ENCODE measurements at places on chromosomes 7 and 10.

DNA sequence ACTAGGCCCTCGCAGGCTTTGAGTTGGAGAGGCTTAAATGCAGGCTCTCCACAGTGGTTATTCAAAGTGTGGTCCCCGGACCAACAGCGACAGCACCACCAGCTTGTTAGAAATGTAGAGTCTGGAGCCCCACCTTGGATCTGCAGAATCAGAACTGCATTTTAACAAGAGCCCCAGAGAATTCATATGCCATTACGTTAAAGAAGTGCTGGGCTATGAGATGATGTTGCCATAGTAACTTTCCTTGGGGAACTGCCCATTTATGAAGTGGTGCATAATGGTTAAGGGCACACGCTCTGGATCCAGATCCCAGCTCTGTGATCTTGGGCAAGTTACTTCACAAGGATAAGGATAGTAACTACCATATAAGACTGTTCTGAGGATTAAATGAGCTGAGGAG lies 48.9 kb downstream of the ZCCHC24 start:
- DNase-seq, result no peak

GRCh38 chr7:7384228-7384627 lies 151.4 kb downstream of the COL28A1 start:
- DNase-seq, result no peak

DNA sequence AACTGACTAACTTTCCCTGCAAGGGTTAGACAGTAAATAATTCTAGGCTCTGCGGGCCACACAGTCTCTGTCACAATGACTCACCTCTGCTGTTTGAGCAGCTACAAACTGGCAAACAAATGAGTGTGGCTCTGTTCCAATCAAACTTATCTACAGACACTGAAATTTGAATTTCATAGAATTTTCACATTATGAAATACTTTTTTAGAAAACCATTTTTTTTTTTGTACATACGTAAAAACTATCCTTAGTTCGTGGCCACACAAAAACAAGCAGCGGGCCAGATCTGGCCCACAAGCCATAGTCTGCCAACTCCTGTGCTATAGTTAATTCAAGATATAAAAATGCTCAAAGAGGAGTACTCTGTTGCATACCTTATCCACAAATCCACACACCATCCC lies 32.6 kb downstream of the PIP4K2A start:
- no peak for DNase-seq

- DNase-seq, result no peak
Measured at GRCh38 chr10:11246752-11247467, 229.2 kb downstream of the CELF2 start.

DNA sequence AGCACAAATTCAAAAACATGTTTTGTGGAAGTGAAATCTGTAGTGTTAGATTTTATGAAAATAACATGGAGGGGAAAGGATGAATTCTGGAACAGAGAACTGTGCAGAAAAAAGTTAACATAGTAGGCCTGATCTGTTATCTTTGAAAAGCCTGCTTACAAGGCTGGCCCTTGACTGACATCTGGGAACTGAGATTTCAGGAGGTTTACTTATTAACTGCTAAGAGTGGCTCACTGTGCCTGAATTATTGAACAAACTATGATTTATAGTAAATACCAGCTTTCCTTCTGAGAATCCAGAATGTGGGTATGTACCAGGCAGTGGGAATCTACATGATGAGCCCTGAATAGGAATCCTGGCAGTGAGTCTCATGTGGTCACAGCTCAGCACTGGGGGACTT lies 30.5 kb downstream of the NSUN6 start:
- no peak for DNase-seq
